ENCODE measurements at places on chromosomes 12 and 14. TPM values are rescaled to one million over a fixed set of nuclear protein-coding genes. Genes with fewer than 3 reads are reported as not detected.

OTUB2 gene
- total RNA-seq: 2.2 TPM

BIN2 gene
- 6.8 TPM for total RNA-seq

MIP gene
- total RNA-seq: not detected

SMIM41 gene
- 0.58 TPM for total RNA-seq

BATF gene
- 0.77 TPM for total RNA-seq

ACYP1 gene
- 13.4 TPM for total RNA-seq

C12orf43 gene
- 18.3 TPM for total RNA-seq

AQP2 gene
- total RNA-seq: not detected

TMPRSS12 gene
- not detected for total RNA-seq

HCAR2 gene
- total RNA-seq: 0.56 TPM

GPR84 gene
- total RNA-seq: not detected

SERPINA9 gene
- not detected for total RNA-seq

ANKRD9 gene
- 107 TPM for total RNA-seq

CCDC177 gene
- total RNA-seq: not detected

INSM2 gene
- not detected for total RNA-seq

GPATCH2L gene
- total RNA-seq: 34.7 TPM

P3H3 gene
- total RNA-seq: 5.3 TPM

SYCP3 gene
- total RNA-seq: 0.35 TPM

SIRT4 gene
- 1.6 TPM for total RNA-seq

TAS2R7 gene
- total RNA-seq: not detected

OAS2 gene
- total RNA-seq: 3.0 TPM

PLEKHG7 gene
- 0.32 TPM for total RNA-seq

ENDOU gene
- not detected for total RNA-seq

JAG2 gene
- total RNA-seq: 11.0 TPM

PRPH gene
- 21.9 TPM for total RNA-seq

CNTN1 gene
- total RNA-seq: 0.77 TPM

KLRC4 gene
- 0.47 TPM for total RNA-seq

SERPINA10 gene
- total RNA-seq: 0.74 TPM

A2ML1 gene
- not detected for total RNA-seq

SPTB gene
- 0.52 TPM for total RNA-seq

AJUBA gene
- 4.1 TPM for total RNA-seq

DLGAP5 gene
- total RNA-seq: 35.9 TPM

SSPN gene
- total RNA-seq: 13.5 TPM

SLC4A8 gene
- 0.59 TPM for total RNA-seq

KRT3 gene
- total RNA-seq: not detected

DDX23 gene
- total RNA-seq: 87.2 TPM

FAM90A1 gene
- total RNA-seq: not detected

MGAT4C gene
- total RNA-seq: 0.05 TPM

All from colonic mucosa (tissue), 4 donors.